ENCODE measurements at places on chromosomes 6 and 20.
A peak's percentile ranks its signal among the peaks of the same experiment; 100 is the strongest.

DNA sequence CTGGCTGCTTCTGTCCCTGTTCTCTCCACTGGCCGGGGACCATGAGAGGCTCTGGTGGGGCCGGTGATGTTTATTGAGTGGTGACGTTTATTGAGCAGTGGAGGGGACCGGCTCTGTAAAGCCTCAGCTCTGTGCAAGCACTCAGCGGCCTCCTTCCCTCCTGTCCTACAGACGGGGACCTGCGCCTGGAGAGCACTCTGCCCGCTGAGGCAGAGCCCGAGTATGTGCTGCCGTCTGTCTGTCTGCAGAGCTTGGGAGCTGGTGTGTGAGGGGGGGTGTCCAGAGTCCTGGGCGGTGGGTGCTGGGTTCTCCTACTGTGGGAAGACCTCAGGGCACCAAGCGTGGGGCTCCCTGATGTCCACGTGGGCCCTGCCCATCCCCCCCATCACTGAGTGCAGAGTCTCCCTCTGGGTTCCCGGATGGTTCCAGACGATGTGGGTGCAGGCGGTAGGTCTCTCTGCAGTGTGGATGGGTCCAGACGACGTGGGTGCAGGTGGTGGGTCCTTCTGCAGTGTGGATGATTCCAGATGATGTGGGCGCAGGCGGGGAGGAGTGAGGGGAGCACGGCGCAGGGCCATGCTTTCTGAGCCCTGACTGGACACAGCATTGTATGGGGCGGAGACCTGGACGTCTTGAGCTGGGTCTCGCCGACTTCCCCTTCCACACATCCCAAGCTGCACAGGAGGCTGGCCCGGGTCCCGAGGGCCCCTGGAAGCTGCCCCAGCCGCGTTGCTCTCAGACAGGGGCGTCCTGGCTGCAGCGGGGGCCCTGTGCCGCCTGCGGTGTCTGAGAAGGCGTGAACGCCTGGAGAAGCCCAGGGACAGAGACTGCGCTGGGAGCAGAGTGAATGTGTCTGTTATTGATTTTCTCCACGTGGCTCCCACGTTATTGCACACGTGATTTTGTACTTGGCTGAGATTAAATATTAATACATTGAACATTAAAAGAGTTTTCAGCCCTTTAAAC, 14.9 kb upstream of the BHLHE23 start:
- no peaks in the 10 kb centered on the region for H3K36me3 ChIP-seq
- no peak overlapping the region for H3K4me3 ChIP-seq
- no peaks in the 10 kb centered on the region for H3K4me1 ChIP-seq
- H3K27ac ChIP-seq = no peak overlapping the region
- DNase-seq = no peak

- H3K4me3 ChIP-seq = no peak overlapping the region
- H3K27me3 ChIP-seq = no peaks in the 10 kb centered on the region
- no peak overlapping the region for H3K27ac ChIP-seq
- peaks cover 8% of the 10 kb centered on the region for H3K4me1 ChIP-seq
Measured at GRCh38 chr20:32289661-32290431, 12.4 kb downstream of the KIF3B start.

DNA sequence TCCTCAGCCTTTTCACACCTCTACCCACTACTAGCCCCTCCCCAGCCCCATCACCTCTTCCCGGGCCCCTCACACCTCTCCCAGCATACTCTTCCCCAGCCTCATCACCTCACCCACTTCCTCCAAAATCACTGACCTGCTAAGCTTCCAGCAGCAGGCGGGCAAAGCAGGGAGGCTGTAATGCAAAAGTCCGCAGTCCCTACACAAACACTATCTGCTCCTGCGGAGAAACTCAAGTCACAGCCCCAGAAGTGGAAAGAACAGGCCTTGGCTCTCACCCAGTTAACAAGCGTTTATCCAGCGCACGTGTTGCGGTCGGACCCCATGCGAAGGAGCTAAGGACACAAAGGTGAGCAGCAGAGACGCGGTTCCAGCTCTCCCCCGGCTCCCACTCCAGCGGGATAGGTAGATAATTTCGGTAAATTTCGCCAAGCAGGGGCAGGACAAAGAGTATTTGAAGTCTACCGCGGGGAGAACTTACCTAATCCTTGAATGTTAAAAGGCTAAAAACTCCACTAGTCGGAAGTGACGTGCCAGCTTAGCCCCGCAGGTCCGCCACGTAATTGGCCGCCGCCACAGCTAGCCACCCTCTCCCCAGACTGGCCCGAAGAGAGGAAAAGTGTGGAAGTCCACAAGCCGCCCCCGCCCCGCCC, 728 bp upstream of the TRIM39 start:
- H3K36me3 ChIP-seq = peaks cover 18% of the 10 kb centered on the region
- H3K27ac ChIP-seq = peak overlapping the region; percentile 96
- H3K27me3 ChIP-seq = no peaks in the 10 kb centered on the region
- peak; percentile 83 for DNase-seq

DNA sequence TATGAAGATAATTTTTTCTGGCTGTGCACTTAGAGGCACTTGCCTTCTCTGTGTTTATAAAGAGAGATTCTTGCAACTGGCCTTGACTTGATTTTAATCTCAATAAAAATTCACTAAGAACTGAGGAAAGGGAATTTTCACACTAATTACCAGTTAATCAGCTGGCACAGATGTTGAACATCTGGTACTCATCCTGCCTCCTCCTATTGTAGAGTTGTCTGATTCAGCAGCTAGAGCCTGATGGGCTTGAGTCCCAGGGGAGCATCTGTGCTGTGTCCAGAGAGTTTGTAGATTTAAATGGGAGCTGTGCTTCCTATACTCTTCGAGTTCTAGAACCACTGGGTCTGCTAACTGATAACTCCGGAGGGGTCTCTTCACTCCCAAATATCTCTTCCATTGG, 284.4 kb upstream of the RNF24 start:
- no peaks in the 10 kb centered on the region for H3K36me3 ChIP-seq
- no peak overlapping the region for H3K27ac ChIP-seq
- H3K4me3 ChIP-seq = no peak overlapping the region

GRCh38 chr20:1119128-1119505, 715 bp downstream of the PSMF1 start:
- H3K27ac ChIP-seq = peak overlapping the region; percentile 72
- H3K27me3 ChIP-seq = no peaks in the 10 kb centered on the region
- no peak for DNase-seq

DNA sequence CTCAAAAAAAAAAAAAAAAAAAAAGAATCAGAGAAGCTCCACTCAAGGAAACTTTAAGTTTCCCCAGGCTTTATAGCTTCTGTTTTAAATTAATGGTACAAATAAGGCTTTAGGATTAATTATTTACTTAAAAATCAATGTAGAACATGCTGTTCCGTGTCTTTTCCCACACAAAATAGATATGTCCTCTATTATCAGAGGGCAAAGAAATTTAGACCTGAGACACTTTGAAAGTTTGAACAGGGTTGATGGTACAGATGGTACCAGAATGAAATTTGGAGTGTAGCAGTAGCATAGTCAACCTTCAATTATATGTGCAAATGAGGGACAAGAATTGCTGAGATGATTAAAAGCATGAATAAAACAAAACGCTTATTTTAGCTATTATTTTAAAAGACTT, 32.2 kb upstream of the REV3L start:
- no peak overlapping the region for H3K27ac ChIP-seq
- no peak overlapping the region for H3K4me3 ChIP-seq
- no peak for DNase-seq
- H3K27me3 ChIP-seq = no peaks in the 10 kb centered on the region
- H3K36me3 ChIP-seq = no peaks in the 10 kb centered on the region

- no peak overlapping the region for H3K27ac ChIP-seq
- peaks cover 23% of the 10 kb centered on the region for H3K36me3 ChIP-seq
- no peak overlapping the region for H3K4me3 ChIP-seq
Measured at GRCh38 chr20:32368925-32369324, 10.8 kb downstream of the ASXL1 start.

DNA sequence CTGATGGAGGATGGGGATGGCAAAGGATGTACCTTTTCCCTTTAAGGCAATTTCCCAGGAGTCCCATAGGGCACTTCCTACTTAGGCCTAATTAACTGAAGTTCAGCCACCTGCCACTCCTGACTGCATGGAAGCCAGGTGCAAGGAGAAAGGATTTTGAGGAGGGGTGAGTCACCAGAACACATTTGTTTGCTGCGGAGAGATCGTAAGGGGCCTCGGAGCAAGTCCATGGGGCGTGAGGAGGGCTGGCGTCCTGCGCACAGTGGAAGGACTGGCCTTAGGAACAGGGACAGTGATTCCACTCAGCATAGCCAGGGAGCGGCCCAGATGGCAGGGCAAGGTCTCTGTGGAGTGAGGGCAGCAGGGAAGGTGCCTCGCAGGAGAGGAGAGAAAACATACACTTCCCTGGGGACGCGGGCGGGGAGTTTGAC, 11.8 kb upstream of the MAP1LC3A start:
- H3K4me1 ChIP-seq = peaks cover 14% of the 10 kb centered on the region
- no peak overlapping the region for H3K4me3 ChIP-seq
- H3K36me3 ChIP-seq = peaks cover 2% of the 10 kb centered on the region
- H3K27me3 ChIP-seq = no peaks in the 10 kb centered on the region
- H3K27ac ChIP-seq = no peak overlapping the region

DNA sequence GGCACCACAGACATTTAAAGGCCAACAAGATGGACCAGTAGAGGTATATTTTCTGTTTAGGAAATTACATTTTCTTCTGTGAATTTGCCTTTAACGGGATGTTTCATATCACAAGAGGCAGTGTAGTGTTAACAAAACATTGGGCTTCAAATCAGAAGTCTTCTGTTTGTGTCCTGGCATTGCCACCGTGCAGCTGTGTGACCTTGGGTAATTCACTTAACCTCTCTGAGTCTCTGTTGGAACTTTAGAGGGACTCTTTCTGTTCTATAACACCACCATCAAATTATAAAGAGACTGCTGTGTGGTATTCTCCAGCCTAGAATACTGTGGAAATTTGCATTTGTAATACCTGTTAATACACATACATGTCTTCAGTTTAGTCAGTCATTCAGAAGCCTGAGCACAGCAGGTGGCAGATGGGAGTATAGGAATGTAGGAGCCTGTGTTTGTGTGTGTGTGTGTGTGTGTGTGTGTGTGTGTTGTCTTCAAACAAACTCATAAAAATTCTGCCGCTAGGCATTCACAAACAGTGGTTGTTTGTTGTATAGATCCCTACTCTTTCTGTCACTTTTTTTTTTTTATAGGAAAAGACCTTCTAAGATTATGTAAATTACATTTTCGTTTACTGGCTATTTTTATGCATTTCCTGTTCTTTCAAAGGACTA, 22.6 kb downstream of the UST start:
- no peak for DNase-seq
- no peaks in the 10 kb centered on the region for H3K36me3 ChIP-seq
- H3K27ac ChIP-seq = no peak overlapping the region
- H3K4me3 ChIP-seq = no peak overlapping the region

DNA sequence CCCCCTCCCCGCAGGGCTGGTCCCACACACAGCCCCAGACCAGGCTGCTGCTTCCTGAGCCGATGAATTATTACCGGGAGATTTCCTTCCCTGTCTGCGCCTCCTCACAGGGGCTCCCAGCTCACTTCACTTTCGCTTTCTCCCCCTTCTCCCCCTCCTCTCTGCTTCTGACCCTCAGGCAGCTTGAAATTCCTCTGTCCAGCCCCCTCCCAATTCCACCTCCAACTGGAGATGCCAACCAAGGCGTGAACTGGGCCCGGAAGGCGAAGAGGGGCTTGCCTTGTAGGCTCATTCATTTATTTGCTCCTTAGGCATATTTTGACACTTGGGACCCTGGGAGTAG, 1.7 kb upstream of the TCF15 start:
- H3K4me1 ChIP-seq = peaks cover 44% of the 10 kb centered on the region
- peak; percentile 72 for DNase-seq
- H3K27ac ChIP-seq = peak overlapping the region; percentile 67
- peak overlapping the region; percentile 45 for H3K4me3 ChIP-seq

DNA sequence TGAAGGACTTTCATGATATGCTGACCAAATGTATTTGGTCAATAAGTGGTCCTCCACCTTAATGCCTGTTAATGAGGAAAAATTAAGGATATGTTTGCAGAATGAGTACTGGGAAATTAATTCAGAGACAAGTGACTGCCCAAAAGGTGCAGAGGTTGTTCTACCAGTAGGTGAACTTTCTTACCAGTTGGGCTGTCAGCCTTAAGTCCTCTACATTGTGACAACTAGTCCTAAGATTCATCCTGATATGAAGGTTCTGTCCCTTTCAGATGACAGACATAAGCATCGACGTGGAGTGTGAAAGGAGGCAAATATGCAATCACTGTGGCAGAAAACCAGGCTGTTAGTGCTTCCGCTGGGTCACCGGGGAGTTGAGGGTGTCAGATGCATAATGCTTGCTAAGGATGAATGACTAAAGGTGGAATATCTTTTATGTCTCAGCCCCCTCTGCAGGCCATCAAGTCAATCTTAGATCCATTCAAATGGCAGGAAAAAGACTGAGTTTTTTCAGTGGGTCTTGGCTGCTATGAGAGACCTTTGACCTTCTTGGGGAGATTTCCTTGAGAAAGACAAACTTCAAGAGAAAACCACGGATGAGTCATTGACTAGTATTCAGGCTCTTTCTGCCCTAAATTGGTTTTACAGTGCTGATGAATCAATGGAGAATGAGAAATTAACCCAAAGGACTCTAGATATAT, 226.0 kb downstream of the TPBG start:
- H3K4me1 ChIP-seq = no peaks in the 10 kb centered on the region
- H3K27ac ChIP-seq = no peak overlapping the region
- H3K27me3 ChIP-seq = no peaks in the 10 kb centered on the region
- no peaks in the 10 kb centered on the region for H3K36me3 ChIP-seq
- no peak overlapping the region for H3K4me3 ChIP-seq

GRCh38 chr6:14848019-14848418, 397.9 kb upstream of the JARID2 start:
- H3K27me3 ChIP-seq = no peaks in the 10 kb centered on the region
- no peak overlapping the region for H3K4me3 ChIP-seq
- no peaks in the 10 kb centered on the region for H3K4me1 ChIP-seq
- H3K27ac ChIP-seq = no peak overlapping the region
- DNase-seq = no peak

DNA sequence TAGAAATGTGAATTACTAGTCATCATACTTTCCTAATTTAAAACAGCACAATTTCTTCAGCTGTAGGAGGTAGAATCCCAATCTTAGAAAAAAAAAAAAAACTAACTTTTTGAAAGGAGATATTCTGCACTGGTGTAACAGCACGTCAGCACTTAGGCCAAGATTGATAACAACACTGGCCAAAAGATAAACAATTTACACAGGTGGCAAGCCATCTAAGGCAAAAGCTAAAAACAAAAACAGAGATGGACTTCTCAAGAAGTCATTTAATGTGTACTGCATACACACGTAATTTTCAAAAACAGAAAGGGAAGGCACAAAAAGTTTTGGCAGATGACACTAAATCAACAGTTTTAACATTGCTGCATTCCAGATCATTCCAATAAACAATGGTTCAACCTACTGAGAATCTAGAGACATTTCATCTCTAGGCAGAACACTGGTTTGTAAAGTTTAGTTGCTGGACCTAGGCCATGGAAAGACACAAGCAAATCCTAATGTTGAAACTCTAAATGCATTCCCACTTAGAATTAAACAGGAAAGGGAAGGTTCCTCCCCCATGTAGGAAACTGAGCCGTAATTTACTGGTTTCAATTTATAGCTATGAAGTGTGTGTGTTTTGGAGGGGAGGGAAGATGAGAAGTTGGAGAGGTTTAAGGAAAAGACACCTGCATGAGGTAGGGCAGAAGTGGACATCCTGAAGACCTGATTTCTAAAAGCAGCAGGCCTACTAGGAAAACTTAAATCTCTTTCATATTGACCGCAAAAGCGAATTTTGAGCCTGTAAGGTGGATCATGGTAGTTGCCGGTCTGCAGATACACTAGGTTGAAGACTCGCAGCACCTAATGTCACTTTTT, 1.3 kb downstream of the GCLC start:
- no peak overlapping the region for H3K27ac ChIP-seq
- DNase-seq = peak; percentile 26
- peaks cover 36% of the 10 kb centered on the region for H3K4me1 ChIP-seq
